Activated naive CD8-positive, alpha-beta T cell treated with anti-CD3 and anti-CD28 coated beads, Interleukin-2, amount 10 ng/mL, durations not matched to agents 7 days and 5 days (primary cell): ENCODE measurements at places on chromosomes 1 and 21. TPM values are rescaled to one million over a fixed set of nuclear protein-coding genes. Genes with fewer than 3 reads are reported as not detected.

GRCh38 chr1:201772178-201772577 is 56.8 kb upstream of the IPO9 start:
- DNase-seq, result no peak

FAM177B gene
- total RNA-seq, result not detected

DNA sequence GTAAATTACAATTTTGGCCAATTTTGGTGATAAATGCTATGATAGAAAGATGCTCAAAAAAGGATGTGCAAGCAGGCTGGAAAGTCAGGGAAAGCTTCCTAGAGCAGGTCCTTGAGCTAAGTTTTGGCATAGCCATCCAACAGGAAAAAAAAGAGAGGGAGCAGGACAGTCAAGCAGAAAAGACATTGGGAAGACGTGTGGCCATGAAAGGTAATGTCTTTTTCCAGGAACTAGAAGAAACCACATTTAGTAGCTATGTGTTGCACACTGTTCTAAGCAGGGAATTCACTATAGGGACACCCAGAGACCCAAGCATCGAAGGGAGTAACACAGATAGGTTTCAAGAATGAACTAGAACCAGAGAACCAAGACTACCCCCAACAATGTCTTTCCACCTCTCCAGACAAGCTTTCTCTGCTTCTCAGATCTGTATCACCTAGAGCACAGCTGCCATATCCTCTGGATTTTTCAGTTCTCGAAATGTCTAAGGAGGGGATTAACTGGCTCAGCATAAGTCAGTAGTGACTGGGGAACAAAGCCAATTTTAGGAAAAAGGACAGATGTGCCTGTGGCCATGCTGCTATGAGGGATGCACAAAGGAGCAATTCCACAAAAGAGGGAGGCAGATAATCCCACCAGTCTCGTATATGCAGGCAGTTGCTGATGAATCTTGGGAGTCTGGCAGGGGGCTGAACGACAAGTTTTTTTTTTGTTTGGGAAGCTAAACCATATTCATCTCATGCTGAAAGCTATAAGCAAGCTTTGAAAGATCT is 97.1 kb upstream of the DAB1 start:
- DNase-seq, result no peak

DNA sequence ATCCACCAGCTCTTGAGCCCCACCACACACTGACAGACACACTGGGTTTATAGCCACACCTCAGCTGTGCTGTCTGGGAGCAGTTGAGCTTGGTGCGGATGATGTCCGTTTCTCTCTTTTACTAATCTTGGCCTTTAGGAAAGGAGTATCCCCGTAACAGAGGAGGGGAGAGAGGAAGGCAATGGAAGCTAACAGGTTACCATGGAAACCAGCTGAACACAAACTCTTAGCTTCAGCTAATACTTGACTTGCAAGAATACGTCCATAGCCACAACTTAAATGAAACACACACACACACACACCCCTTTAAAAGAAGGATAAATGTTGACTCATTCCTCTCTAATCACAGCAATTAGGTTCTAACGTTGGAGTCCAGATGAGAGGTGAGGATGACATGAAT is 28.0 kb upstream of the LRRN2 start:
- no peak for DNase-seq

DNA sequence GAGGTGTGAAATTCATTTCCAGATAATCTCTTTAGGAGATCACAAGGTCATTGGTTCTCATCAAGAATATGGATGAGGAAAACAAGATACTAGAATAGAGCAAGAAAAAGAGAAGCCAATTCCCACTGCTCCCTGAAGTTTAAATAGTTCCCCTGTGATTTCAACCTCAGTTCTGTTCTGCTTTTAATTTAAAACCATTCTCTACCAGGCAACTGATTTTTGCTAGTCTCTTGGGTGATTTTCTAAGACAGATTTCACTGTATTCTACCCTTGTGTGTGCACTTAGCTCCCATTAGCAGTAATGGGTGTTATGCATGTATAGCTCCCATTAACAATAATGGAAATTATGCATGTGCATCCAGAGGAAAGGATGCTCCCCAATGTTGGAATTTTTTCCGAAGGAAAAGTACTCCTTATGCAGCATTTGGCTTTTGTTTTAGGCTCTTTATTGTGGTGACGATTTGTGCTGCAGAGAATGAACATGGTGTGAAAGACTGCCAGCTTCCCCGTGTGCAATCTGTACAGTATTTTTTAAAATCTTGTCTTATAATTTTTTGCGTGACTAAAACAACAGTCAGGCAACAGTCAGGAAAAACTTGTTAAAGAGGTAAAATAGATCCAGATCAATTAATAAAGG is 144.0 kb upstream of the ZRANB2 start:
- no peak for DNase-seq

GRCh38 chr1:21325231-21325718 is 35.0 kb upstream of the ECE1 start:
- no peak for DNase-seq

- DNase-seq, result no peak
These were observed 13.2 kb downstream of the KYAT3 start for GRCh38 chr1:88979054-88979748.

MRPS21 gene
- total RNA-seq, result 75.9 TPM

GRCh38 chr1:53336146-53336545 is 8.3 kb upstream of the LRP8 start:
- DNase-seq, result no peak

DNA sequence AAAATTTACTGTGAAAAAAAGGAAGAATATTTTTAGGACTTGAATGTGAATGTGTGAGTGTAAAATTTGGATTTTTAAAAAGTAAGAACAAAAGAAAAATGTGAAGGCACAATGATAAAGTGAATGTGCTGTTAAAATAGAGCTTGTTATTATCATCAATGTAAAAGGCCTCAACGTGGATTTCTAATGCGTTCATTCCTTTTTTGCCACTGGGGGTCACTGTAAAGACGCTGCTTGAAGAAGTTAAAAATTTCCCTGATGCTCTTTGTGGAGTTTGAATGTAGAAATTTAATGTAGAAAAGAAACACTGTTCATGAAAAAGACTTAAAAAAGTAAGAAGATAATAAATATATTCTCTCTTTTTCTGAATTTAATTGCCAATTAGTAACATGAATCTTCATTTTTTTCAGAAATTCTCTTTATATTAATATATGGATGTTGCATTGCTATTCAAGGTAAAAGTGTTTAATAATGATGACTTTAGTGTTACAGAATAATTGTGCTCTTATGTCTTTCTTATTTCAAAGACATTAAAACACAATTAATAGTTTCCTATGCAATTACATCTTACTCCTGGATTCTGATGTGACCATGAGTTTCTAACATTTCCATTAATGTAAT is 161.5 kb downstream of the DNM3 start:
- DNase-seq, result no peak

DNA sequence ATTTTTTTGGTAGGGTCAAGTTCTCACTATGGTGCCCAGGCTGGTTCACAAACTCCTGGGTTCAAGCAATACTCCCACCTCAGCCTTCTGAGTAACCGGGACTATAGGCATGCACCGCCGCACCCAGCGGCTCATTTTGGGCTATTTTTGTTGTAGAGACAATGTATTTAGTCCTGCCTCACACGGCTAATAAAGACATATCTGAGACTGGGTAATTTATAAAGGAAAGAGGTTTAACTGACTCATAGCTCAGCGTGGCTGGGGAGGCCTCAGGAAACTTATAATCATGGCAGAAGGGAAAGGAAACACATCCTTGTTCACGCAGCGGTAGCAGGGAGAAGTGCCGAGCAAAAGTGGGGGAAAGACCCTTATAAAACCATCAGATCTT is 4.2 kb downstream of the CELA2A start:
- DNase-seq, result no peak

GRCh38 chr1:21638531-21639341 is 30.4 kb downstream of the RAP1GAP start:
- no peak for DNase-seq

DNA sequence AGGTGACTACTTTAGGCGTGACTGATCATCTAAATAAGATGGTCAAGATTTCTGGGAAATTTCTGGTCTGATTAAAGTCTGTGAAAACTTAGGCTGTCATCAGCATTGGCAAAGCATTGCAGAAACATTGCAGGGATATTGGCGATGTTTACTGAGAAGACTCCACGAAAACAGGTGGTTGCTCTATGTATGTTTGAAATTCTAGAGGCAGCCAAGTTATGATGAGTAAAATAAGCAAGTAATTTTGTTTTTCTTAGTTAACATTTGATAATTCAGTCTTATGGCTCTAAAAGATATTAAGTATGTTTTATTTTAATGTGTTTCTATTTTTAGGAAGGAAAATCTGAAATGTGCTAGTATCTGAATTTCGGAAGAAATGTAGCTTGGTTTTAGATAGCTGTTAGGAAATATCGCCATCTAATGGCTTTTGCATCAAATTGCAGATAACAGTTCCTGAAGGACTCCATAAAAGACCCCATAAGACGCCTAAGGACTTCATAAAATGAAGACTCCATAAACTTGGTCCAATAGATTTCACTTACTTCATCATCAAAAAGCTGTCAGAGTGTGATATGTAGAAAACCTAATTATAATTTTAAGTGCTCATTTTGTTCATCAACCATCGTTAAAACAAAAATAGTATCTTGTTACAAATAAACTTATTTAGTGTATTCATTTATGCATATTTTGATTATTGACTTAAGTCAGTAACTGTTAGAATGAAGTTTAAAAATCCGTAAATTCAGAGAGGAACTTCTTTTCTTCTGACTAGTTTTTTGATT is 344.6 kb downstream of the RYR2 start:
- DNase-seq, result no peak
